Activated T-cell treated with anti-CD3 and anti-CD28 coated beads, Interleukin-2, amount 50 U/mL, for 4 hours (primary cell): ENCODE measurements at places on chromosomes 6 and 20. TPM values are rescaled to one million over a fixed set of nuclear protein-coding genes. Genes with fewer than 3 reads are reported as not detected.

GRCh38 chr6:2688401-2689064 is 62.2 kb downstream of the MYLK4 start:
- DNase-seq: no peak

GRCh38 chr6:87762116-87762515 is 60.1 kb upstream of the AKIRIN2 start:
- DNase-seq: no peak

DNA sequence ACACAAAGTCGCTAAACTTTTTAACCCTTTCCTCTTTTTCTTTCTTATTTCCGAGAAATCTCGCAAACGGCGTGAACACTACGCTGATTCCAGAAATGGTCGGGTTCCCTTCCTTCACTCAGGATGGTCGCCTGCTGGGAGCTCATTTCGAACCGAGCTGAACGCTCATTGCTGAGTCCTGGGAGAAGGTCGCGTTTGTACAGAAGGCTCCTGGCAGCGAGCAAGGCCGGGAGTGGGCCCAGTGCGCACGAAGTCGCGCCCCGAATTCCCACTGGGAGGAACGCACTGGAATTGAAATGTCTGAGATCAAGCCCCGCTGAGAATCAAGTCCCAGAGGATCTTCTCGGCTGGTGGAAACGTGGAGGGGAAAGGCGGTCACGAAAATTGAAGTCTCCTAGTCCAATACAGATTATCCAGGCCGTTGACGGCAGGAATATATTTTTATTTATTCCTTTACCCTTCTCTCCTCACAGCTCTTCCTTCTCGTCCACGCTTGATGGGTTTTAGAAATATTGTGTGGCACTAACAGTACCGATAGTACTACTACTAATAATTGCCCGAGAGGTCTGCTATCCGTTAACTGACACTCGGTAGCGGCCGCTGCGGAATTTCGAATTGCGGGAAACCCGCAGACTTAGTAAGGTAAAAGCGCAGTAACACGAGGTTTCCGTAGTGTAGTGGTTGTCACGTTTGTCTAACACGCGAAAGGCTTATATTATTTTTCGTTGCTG is 207.2 kb upstream of the ZNF184 start:
- DNase-seq: no peak

- DNase-seq: no peak
These were observed 14.5 kb downstream of the CHMP4B start for GRCh38 chr20:33825340-33826269.

DNA sequence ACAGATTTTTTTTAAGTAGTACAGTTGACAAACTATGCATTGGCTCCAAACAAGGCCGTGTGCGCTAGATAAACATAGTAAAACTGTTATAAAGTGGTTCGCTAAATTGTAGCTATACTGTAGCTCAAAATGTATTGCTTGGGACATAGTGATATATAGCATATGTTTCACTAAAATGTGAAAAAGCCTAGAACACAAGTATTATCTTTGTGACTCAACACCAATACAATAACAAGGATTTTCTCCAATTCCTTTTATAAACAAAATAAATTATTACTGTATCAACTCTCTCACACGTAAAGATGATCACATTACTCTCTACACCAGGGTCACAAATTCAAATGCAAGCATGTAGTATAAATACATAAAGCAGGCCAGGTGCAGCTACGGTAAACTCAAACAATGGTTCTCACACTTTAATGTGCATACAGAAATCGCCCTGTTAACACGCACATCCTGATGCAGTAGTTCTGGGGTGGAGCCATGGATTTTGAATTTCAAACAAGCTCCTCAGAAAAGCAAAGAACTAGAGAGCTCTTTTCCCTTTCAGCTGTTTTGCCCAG is 214.6 kb downstream of the GMDS start:
- no peak for DNase-seq

DNA sequence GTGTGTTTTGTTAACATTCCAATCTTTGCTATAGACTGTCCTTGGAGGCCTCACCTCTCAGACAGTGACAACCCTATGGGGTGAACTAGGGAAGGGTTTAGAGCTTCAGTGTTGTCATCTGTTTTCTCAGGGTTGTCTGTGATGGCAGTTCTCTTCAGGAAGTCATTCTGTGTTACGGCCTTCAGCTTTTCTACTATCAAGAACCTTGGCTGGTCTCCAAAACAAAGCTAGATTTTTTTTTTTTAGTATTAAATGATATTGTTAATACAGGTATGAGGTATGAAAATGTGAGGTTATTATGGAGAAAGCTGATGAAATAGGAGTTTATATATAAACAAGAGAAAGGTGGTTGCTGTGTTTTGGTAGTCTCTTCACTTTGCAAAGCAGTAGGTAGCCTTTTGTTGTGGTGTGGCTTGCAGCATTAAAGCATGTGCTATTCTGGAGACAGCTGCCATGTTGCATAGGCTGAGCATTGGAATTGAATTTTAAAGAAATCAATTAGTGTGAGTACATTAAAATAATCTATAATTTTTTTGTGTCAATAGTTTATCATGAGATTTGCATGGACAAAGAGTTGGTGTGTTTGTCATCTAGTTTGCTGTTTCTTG is 162.6 kb downstream of the CARMIL1 start:
- no peak for DNase-seq

DNA sequence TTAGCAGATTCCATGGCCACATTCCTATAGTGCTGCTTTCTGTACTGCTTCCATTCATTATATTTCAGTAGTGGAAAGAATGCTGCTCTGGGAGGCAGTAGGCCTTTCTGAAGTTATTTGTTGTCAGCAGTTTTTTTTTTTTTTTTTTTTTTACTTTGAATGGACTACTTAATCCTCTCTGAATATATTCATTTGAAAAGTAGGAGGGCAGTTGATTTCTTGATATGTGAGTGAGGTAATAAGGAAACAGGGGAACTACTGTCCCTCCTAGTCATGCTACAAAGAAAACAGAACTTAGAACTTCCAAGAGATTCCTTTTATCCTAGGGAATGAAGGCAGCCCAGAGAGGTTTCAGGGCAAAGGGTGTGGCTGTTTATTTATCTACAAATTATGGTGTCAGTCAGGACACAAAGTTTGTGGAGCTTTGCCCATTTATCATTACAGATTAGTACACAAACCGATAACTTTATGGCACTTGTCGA is 155.9 kb downstream of the JARID2 start:
- DNase-seq: no peak

DNA sequence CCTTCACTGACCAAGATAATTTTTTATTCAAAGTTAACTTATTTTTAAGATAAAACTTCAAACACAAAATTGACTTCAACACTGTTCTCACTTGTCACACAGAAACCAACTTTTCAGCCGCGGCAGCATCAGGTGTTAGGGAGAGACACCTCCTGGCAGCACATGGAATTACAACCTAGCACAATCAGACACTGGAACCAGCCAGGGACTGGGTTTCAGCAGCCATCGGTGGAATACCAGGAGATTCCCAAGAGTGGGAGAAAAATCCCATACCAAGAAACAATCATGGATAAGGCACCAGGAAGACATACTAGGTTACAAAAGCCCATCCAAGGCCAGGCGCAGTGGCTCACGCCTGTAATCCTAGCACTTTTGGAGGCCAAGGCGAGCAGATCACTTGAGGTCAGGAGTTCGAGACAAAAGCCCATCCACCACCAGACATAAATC is 70.0 kb downstream of the SNX5 start:
- DNase-seq: peak; percentile 59

DNA sequence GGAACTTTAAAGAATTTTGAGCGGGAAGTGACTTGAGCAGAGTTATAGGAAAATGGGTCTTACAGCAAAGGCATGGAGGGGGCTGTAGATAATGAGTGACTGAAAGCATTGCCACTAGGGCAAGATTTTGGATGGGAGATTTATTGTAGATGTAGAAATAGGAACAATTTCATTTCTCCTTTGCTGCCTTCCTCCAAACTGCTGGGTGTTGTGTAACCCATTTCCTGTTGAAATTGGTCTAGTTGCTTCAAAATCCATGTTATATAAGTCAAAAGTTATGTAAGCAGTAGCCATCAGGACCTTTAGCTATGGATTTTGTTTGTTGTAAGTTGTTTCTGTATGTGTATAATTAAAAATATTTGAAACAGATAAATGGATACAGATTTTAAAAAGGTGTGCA is 11.1 kb downstream of the YWHAB start:
- no peak for DNase-seq

DNA sequence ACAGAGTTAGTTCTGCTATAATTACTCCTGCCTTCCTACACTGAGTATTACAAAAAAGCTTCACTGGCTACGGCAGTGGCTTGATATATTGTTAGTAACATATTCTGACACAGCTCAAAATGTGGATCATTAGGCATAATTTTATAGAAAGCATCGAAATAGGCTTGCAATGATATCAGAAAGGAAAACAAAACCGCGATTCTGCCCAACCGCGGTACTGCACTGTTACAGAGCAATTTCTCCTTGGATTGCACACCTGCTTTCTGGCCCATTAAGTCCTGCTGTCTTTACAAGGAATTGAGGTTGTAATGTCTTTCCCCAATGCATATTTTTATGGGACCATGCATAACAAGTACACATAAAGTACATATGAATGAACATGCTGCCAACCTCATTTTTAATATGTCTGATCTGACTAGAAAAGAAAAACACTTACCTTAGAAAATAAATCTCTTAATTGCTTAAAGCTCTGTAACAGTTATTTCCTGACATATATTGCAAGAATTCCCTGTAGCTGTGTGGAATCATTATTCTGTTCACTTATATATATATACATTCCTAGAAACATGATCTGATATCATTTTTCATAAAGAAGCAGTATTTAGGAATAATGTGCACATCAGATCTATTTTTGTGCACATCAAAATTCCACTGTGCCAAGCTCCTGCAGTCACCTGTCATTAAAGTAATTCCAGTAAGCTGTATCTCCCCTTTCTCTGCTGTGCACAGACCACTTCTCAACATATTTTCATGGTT is 763.9 kb downstream of the HACE1 start:
- no peak for DNase-seq

Gene HLA-DQA2
- 0.50 TPM for total RNA-seq

Gene GINS1
- 25.4 TPM for total RNA-seq

DNA sequence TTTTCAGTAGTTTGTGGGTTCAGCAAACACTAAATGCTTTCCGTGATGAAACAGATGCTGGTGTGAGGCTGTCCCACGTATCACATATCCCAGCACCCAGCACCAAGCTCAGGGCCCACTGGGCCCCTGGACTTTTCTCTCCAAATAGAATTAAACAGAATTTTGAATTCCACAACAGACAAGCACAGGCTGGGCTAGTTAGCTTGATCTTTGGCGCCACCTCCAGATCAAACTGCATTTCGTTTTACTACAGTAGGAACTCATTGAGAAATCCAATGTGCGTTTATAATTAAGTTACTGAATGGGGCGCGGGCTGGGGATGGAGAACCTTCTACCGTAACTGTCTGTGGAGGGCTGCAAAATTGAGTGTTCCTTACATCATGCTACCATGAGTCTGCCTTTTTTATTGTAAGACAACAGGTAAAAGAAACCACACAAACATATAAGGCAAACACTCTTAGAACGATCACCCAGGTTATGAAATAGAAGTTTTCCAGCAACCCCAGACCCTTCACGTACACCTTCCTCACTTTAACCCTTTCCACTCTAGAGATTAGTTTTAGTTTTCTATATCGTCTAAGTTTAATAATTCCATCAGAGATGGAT is 107.8 kb downstream of the ZFP64 start:
- DNase-seq: no peak

Gene RNF217
- total RNA-seq: 0.90 TPM

Gene UBE2C
- 19.4 TPM for total RNA-seq

- DNase-seq: no peak
These were observed 1.6 kb downstream of the TMEM244 start for GRCh38 chr6:129859524-129859923.

GRCh38 chr6:21887231-21888185 is 294.0 kb downstream of the SOX4 start:
- DNase-seq: no peak

Gene IL17A
- 1.9 TPM for total RNA-seq

Gene AURKA
- total RNA-seq: 9.0 TPM

Gene CSNK2A1
- total RNA-seq: 191 TPM

- DNase-seq: peak; percentile 7
These were observed 55.9 kb downstream of the ANKEF1 start for GRCh38 chr20:10090588-10091166.

Gene CTCFL
- 0.11 TPM for total RNA-seq

DNA sequence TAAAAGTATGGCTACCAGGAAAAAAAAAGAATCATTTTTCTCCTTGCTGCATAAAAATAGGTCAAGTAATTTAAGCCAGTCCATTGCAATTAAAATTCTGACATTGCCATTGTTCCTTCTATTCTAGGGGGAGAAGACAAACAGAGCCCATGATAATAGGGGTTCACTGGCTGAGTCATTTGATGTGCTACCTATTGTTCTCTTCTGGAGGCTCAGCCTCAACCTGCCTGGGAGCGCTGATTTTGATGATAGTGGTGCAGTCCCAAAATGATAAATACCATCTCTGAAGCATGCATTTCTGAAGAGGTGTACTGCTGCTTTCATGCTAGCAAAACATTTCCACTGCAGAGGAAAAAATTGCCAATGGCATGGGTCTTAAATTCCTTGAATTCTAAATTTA is 5.8 kb downstream of the CITED2 start:
- DNase-seq: no peak

- DNase-seq: peak; percentile 93
These were observed 4.3 kb upstream of the CEBPB start for GRCh38 chr20:50186151-50186885.

Gene KCNB1
- total RNA-seq: 0.05 TPM

- DNase-seq: no peak
These were observed 8.7 kb downstream of the UBR2 start for GRCh38 chr6:42572523-42572922.

Gene WFDC10B
- not detected for total RNA-seq

DNA sequence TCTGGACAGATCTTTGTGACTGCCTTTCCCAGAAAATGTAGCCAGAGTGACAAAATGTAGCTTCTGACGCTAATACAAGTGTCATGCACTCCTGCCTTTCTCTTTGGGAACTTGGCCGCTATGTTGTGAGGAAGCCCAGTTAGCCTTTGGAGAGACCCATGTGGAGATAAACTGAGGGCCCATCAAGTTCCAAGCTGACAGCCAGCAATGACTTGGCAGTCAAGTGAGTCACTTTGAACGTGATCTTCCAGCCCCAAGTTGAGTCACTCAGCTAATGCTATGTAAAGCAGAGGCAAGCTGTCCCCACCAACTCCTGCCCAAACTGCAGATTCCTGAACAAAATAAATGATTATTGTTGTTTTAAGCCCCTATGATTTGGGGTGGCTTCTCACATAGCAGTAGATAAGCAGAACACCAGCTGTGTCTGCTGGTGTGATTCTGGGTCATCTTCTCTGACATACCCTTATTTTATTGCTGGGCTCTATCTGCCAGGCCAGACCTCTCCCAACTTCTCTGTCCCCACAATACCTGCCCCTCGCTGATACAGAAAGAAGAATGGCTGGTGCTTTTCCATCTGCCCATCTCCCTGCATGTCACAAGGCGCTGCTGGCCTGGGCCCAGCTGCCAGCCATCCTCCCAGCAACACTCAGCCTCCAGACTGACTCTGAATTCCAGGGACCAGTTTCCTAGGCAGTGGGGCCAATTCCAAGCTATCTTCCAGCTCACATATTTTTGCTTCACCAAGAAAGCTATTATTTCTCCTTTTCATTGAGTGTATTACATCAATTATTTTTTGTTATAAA is 274.8 kb downstream of the LRFN2 start:
- DNase-seq: no peak
